ENCODE measurements at places on chromosomes 11 and 22. TPM values are rescaled to one million over a fixed set of nuclear protein-coding genes. Genes with fewer than 3 reads are reported as not detected.

DNA sequence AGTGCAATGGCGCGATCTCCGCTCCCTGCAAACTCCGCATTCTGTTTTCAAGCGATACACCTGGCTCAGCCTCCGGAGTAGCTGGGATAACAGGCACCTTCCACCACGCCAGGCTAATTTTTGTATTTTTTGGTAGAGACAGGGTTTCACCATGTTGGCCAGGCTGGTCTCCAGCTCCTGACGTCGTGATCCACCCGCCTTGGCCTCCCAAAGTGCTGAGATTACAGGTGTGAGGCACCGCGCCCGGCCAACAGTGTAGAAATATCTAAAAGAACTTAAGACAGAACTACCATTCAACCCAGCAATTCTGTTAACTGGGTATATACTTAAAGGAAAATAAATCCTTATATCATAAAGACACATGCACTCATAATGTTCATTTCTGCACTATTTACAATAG is 335.3 kb upstream of the LUZP2 start:
- DNase-seq = no peak
- H3K36me3 ChIP-seq = no peaks in the 10 kb centered on the region
- H3K27ac ChIP-seq = no peak overlapping the region
- H3K4me3 ChIP-seq = no peak overlapping the region
- no peaks in the 10 kb centered on the region for H3K4me1 ChIP-seq
- H3K27me3 ChIP-seq = no peaks in the 10 kb centered on the region

DNA sequence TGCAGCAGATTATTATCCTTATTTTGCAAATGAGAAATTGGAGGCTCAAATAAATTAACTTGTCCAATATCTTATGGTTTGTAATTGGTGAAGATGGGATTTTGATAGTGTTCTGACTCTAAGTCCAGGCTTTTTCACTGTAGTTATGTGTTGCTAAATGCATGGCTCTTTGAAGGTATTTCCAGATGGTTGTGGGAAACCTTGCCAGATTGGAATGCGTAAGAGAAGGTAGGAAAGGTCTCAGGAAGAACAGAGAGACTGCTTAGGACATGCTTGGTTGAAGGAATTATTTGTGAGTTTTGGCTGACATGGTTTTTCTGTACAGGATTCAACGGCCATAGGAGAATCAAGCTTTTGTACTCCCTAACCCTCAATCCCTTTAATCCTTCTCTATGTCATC is 108.6 kb downstream of the STIM1 start:
- DNase-seq = no peak
- no peak overlapping the region for H3K27ac ChIP-seq
- no peaks in the 10 kb centered on the region for H3K27me3 ChIP-seq
- no peaks in the 10 kb centered on the region for H3K36me3 ChIP-seq
- H3K4me1 ChIP-seq = peaks cover 4% of the 10 kb centered on the region
- H3K4me3 ChIP-seq = no peak overlapping the region

GRCh38 chr11:88402192-88402715 is 64.7 kb upstream of the CTSC start:
- H3K4me1 ChIP-seq = no peaks in the 10 kb centered on the region
- no peaks in the 10 kb centered on the region for H3K27me3 ChIP-seq
- DNase-seq = no peak
- H3K27ac ChIP-seq = no peak overlapping the region
- no peaks in the 10 kb centered on the region for H3K36me3 ChIP-seq

PLEKHB1 gene
- 11.8 TPM for total RNA-seq

GGTLC2 gene
- not detected for total RNA-seq

Measured in pancreas (tissue), 10 donors.